NCI-H187 treated with DMSO at 0.1 percent for 48 hours (cell line): ENCODE measurements at places on chromosomes 13 and 19.

- no peak for DNase-seq
These were observed 17.7 kb downstream of the MAG start for GRCh38 chr19:35309481-35310279.

GRCh38 chr13:97220151-97220900, 1.8 kb upstream of the MBNL2 start:
- no peak for DNase-seq

GRCh38 chr13:57128909-57129308, 11.8 kb upstream of the PRR20A start:
- no peak for DNase-seq

GRCh38 chr19:35549174-35549788, 3.9 kb downstream of the TMEM147 start:
- DNase-seq: peak; percentile 48

DNA sequence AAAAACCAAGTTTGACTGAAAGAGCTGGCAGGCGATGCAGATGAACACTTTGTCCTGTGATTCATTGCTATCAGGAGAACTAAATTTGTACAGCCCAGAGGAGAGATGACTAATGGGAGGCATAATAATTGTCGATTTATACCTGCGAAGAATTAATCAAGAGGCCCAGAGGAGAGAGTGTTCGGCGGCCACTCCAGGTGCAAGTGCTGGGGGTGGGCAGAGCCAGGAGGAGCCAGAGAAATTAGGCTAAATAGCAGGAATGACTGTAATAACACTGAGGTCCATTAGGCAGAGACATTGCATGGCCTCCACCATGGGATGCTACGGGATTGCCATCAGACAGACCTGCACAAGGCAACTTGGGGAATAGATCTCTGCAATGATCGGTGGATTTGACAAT, 107.7 kb upstream of the UQCRFS1 start:
- DNase-seq: no peak

DNA sequence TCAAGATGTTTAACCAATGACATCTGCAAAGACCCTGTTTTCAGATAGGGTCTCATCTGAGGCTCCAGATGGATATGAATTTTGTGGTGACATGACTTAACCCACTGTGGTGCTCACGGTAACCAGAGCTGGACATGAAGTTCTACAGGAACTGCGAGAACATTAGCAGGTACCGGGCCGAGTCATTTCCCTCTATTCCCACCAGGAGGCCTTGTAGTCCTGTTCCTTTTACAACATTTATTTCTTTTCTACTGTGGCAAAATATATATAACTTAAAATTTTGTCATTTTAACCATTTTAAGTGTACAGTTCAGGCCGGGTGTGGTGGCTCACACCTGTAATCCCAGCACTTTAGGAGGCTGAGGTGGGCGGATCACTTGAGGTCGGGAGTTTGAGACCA, 7.6 kb upstream of the TSPAN16 start:
- DNase-seq: no peak

GRCh38 chr19:11169896-11170678, 14.5 kb upstream of the SPC24 start:
- no peak for DNase-seq

- DNase-seq: no peak
These were observed 132.5 kb downstream of the NALCN start for GRCh38 chr13:101283782-101284181.

DNA sequence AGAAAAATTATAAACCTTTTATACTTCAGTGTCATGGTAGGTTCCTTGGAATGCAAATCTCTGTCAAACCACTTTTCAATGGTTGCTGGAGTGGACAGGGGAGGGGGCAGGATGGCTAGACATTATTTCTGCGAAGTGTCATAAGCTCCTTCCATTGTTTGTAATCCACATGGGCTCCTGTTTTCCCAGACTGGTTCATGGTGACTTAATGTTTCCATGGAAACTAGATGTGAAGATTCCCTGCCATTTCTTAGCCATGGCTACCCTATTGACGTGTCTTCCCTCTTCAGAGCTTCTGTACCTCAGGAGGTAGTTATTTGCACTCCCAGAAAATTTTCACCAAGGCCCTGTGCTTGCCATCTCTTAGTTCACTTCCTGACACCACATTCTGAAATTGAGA, 95.3 kb downstream of the UFM1 start:
- DNase-seq: no peak

- no peak for DNase-seq
These were observed 1227.4 kb upstream of the PCDH20 start for GRCh38 chr13:62643007-62643483.

GRCh38 chr19:2611483-2612464, 90.7 kb downstream of the GNG7 start:
- DNase-seq: no peak

- DNase-seq: no peak
These were observed 1.2 kb downstream of the PSPC1 start for GRCh38 chr13:19781526-19781925.

DNA sequence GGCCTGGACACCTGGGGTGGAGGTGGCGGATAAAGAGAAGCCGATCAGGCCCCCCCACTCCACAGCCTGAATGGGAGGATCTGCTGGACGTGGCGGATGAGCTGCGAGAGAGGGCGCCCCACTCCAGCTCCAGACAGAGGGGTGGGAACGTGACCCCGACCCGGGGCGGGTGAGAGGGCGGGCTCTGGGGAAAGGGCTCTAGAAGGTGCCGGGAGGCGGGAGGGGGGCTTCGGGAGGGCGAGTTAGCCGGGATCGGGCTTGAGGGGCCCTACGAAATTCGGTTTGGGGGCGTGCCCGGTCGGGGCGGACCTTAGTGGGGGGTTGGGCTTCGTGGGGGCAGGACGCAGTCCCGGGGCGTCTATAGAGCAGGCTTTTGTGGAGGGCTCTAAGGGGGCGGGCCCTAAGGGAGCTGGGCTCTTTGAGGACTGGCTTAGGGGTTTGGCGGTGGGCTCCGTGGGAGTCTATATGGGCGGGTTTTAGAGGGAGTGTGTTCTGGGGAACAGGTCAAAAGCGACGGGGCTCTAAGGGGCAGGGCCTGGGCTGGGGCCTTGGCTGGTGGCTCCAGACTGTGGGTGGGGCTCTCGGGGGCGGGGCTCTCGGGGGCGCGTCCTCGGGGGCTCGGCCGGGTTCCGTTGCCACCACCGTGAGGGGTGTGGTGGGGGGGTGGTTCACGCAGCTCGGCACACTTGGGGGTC, 4.1 kb upstream of the NANOS3 start:
- no peak for DNase-seq

DNA sequence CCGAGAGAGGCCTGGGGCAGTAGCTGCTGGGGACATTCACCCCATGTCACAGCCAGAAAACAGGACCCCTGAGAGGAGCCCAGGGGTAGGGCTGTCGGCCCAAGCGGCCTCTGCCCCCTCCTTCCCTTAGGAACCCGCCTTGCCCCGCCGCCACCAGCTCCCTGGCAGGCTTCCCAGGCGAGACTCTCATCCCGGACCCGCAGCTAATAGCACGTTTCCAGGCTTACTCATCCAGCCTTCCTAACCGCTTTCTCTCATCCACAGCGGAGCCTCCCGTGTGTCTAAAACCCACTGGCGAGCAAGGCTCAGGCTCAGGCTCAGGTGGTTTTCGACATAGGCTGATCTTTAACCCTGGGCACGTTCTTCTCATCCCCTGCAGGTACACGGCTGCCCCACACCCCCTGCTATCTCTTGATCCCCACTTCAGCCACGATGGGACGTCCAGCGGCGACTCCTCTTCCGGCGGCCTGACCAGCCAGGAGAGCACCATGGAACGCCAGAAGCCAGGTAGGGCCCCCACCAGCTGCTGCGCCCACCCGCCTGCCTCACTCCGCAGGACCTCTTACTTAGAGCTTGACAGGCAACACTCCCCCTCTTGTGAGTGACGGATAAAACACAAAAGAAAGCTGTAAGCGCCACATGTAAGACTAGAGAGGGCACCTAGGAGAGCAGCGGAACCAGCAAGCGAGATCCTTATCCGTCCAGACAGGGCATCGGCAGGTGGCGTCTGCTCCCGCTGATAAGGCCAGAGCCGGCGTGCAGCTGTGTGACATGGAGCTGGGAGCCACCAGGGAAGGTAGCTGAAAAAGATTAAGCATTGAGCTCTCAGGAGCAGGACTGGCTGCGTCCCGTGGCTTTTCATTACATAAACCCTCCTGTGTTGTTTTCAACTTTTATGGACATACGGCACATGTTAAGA, 71.3 kb downstream of the DPF1 start:
- DNase-seq: no peak

- no peak for DNase-seq
These were observed 121.6 kb downstream of the PTPRS start for GRCh38 chr19:5218963-5219530.

DNA sequence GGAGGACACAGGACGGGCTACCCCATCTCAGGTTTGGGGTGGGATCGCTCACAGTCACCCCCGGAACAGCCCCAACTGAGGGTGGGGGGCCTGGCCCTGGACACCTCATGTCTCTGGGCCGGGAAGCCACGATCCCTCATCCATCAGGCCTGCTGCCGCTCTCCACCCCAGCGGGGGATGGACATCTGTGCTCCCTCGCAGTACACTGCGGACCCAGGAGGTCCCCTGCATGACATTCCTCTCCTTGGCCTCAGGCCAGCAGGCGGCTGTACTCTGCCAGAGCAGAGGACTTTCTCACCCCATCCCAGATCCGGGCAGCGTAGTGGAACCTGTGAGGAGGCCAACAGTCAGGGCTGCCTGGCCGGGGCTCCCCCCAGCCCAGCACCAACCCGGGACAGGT, 15.5 kb downstream of the IRGC start:
- DNase-seq: no peak

DNA sequence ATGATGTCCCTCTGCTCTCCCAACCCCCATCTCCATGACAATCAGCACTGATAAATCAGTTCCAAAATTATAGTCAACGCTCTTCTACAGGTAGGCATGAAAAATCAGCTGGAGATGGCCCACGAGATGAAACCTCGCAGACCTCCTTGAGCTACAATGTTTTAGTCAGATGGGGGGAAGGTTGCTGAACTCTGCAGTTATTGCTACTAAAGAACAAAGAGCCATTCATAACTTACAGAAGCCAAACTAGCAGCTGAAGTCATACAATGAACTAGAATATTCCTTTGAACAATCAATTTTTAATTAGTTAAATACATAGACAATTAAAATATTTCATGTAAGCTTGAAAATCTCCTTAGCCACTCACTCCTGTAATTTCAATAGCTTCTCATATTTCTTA, 179.2 kb downstream of the NHLRC3 start:
- no peak for DNase-seq

DNA sequence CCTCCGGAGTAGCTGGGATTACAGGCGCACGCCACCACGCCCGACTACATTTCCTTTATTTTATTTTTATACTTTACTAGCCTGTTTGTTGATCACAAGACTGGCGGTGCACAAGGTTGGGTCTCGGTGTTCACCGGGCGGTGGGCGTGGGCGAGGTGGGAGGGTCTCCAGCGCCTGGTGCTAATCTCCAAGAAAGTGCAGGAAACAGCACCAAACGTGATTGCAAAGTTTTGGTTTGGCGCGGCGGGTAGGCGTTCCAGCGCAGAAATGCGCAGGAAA, 24.0 kb upstream of the ZNF850 start:
- DNase-seq: no peak

GRCh38 chr19:39968789-39969188, 2.2 kb upstream of the PSMC4 start:
- DNase-seq: no peak

- DNase-seq: no peak
These were observed 1.4 kb downstream of the KASH5 start for GRCh38 chr19:49389406-49389805.

- no peak for DNase-seq
These were observed 39.6 kb downstream of the STOML3 start for GRCh38 chr13:38950987-38951386.

GRCh38 chr13:84360822-84361221, 478.5 kb upstream of the SLITRK1 start:
- DNase-seq: no peak

GRCh38 chr13:72104656-72105180, 237.7 kb upstream of the DACH1 start:
- no peak for DNase-seq

DNA sequence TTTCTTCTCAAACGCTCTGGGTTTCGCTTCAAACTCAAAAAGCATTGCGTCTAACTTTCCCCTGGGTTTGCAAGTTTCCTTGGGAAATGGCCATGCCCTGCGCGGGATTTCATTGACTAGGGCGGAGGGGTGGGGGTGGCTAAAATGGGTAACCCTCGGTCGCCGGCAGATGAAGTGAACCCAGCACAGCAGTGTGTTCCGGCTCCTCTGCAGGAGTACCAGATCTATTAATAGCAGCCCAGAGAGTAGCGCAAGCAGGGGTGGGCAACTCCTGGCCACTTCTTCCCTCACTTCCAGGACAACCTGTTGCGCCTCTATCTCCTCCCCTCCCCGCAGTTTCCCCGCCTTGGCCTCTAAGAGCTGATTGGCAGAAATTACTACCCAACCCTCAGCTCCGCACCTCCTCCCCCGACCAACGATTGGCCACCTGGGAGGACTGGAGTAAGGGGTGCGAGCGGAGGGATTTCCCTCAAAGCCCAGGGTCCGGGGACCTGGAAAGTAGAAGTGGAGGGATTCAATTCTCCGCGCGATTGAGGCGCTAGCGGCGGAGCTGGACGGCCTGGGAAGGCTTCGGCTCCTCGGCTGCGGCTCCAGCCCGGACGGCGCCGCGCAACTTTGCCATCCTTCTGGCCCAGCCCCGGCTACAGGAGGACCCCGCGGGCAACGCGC, at the start of gene FREM2:
Gene FREM2, plus strand, starts transcription at position 501 of the 669 bp plus-strand sequence. CDS start 268 bp downstream, outside the sequence.
- peak; percentile 5 for DNase-seq
